ENCODE measurements at places on chromosomes 5 and 9.

- DNase-seq: peak; percentile 54
These were observed 27.2 kb downstream of the PRRC2B start for GRCh38 chr9:131420980-131421624.

- DNase-seq: no peak
These were observed 2.6 kb downstream of the ENDOG start for GRCh38 chr9:128820665-128821583.

DNA sequence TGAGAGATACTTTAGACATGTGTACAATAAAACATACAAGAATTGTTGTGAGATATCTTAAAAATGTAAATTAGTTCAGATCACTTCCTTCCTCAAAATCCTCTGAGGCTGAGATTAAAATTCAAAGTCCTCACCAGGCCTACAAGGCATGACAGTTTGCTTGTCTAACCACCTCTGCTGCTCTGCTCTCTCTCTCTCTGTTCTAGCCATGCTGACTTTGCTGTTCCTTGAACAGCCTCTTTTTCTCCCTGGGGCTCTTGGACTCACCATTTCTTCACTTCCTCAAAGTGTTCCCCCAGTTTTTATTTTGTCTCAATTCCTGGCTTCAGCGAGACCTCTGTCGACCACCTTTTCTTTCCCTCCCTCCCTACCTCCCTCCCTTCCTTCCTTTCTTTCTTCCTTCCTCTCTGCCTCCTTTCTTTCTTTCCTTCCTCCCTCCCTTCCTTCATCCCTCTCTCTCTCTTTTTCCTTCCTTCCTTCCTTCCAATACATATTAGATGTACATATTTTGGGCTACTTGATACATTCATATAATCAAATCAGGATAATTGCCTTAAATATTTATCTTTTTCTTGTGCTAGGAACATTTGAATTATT, 27.0 kb downstream of the CATSPER3 start:
- peak; percentile 13 for DNase-seq

- DNase-seq: no peak
These were observed 139.8 kb downstream of the APBA1 start for GRCh38 chr9:69532396-69532795.

Measured in H7 (cell line).